Osteoblast (primary cell): ENCODE measurements at places on chromosomes 11 and 22. TPM values are rescaled to one million over a fixed set of nuclear protein-coding genes. Genes with fewer than 3 reads are reported as not detected.

TEX12 gene
- 0.59 TPM in 1 of 2 replicates, not detected in the other for total RNA-seq

CASTOR1 gene
- total RNA-seq, result 5.3 and 5.8 TPM in 2 replicates

GAS2 gene
- total RNA-seq, result 0.36 and 0.88 TPM in 2 replicates

CALCA gene
- total RNA-seq, result not detected in 2 replicates

ISX gene
- not detected in 2 replicates for total RNA-seq

DNA sequence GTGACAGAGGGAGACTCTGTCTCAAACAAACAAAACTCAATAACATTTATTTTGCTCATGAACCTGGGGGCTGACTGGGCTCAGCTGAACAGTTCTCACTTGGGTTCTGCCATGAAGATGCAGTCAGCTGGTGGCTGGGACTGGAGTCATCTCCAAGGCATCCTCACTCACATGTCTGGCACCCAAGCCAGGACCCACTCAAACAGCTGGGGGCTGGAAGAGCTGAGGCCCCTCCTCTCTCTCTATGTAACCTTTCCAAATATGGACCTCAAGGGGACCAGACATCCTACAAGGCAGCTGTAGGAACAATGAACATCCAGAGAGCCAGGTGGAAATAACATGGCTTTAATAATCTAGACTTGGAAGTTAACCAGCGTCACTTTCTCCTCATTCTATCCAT lies 16.8 kb downstream of the HSPA8 start:
- H3K36me3 ChIP-seq, result no peaks in the 10 kb centered on the region
- H3K4me3 ChIP-seq, result no peak overlapping the region
- H3K4me1 ChIP-seq, result no peaks in the 10 kb centered on the region
- peak; percentile 53 for DNase-seq
- no peak overlapping the region for H3K27ac ChIP-seq
- no peaks in the 10 kb centered on the region for H3K27me3 ChIP-seq

GRCh38 chr11:105838668-105839384 lies 183.2 kb downstream of the MSANTD4 start:
- no peaks in the 10 kb centered on the region for H3K27me3 ChIP-seq
- no peak overlapping the region for H3K27ac ChIP-seq
- no peaks in the 10 kb centered on the region for H3K4me1 ChIP-seq

DNA sequence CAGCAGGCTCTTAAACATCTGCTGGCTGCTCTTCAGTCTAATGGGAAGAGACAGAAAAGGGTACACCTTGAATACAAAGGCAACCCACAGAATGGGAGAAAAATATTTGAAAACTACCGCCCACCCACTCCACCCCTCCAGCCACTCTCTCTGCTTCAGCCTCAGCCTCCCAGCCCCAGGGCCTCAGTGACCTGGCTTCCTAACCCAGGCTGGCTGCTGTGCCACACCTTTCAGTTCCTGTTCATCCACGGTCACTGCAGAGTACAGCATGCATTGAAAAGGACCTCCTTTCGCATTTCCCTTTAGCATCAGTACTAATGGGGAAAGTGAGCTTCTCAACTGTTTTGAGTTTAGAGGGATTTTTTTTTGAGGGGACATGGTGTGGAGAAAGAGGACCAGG lies 28.8 kb upstream of the SERPIND1 start:
- peak; percentile 80 for DNase-seq
- H3K27me3 ChIP-seq, result no peaks in the 10 kb centered on the region
- peaks cover 49% of the 10 kb centered on the region for H3K36me3 ChIP-seq
- no peak overlapping the region for H3K4me3 ChIP-seq
- peaks cover 6% of the 10 kb centered on the region for H3K4me1 ChIP-seq

DNA sequence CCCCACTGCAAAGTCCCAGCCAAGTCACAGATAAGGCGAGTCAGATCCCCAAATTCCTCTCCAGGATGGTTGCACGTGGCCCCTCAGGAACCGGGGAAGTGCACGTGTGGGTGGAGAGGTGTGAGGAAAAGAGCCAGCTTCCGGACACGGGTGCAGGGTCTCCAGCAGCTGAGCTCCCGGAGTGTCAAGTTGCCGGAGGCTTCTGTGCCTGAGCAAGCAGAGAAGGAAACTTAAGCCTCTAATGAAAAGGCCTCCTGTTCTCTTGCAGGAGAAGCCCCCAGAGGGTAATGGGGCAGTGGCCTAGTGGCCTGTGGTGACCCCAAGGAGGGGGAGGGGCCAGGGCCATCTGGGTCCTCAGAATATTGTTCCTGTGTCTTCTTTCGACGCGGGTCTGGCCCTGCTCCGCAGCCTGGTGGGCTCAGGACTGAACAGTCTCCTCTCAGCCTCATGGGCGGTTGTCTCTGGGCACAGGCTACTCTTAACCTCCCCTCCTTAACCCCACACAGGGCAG lies 147.9 kb downstream of the FEZ1 start:
- no peak for DNase-seq
- no peaks in the 10 kb centered on the region for H3K36me3 ChIP-seq
- H3K4me1 ChIP-seq, result peaks cover 19% of the 10 kb centered on the region
- H3K4me3 ChIP-seq, result no peak overlapping the region
- peaks cover 7% of the 10 kb centered on the region for H3K27me3 ChIP-seq

DNA sequence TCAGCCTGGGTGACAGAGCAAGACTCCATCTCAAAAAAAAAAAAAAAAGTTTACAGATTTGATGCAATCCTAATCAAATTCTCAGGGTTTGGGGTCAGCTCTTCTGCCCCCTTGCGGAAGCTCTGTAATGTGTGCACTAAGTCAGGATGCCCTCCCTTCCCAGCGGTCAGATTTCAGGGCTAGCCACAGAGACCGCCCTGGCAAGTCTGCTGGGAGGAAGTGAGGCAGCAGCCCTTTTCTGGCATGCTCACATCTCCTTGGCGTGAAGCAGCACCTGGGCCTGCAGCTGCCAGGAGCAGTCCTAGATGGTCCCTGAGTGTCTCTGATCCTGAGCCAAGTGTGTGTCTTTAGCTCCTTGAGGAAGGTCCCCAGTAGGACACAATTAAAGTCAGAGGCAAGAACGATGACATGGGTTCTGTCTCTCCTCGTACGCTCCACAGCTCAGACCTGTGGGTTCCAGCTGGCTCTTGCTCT lies 10.9 kb upstream of the APOBEC3C start:
- H3K27me3 ChIP-seq, result peaks cover 11% of the 10 kb centered on the region
- DNase-seq, result peak; percentile 94
- H3K36me3 ChIP-seq, result no peaks in the 10 kb centered on the region
- H3K4me3 ChIP-seq, result no peak overlapping the region

GRCh38 chr11:109814824-109815223 lies 278.4 kb upstream of the ZC3H12C start:
- no peaks in the 10 kb centered on the region for H3K27me3 ChIP-seq
- no peak overlapping the region for H3K27ac ChIP-seq
- H3K4me3 ChIP-seq, result no peak overlapping the region
- no peaks in the 10 kb centered on the region for H3K4me1 ChIP-seq
- DNase-seq, result no peak
